AG09319 (cell line): ENCODE measurements at places on chromosomes 3 and 15.

DNA sequence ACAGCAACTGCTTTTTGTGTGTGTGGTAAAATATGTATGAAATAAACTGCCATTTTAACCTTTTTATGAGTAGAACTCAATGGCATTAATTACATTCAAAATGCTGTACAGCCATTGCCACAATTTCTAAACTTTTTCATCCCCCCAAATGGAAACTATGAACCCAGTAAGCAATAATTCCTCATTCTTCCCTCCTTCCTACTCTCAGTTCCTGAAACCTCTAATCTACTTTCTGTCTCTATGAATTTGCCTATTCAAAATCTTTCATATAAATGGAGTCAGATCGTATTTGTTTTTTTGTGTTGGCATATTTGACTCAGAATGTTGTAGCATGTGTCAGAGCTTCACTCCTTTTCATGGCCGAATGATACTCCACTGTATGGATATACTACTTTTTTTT lies 5.3 kb upstream of the BLM start:
- DNase-seq = no peak

DNA sequence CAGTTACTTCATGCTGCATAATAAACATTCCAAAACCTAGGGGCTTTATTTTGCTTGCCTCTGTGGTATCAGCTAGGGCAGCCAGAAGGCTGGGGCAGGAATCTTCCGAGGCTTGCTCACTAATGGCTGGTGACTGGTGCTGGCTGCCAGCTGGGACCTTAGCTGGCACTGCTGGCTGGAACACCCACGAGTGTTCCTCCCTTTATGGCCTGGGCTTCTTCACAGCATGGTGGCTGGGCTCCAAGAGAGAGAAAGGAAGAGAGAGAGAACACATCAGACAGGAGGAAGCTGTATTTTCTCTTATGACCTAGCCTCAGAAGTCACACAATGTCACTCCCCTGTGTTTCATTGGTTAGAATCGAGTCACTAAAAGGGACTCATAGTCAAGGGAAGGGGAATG lies 23.9 kb upstream of the CDCP1 start:
- no peak for DNase-seq

DNA sequence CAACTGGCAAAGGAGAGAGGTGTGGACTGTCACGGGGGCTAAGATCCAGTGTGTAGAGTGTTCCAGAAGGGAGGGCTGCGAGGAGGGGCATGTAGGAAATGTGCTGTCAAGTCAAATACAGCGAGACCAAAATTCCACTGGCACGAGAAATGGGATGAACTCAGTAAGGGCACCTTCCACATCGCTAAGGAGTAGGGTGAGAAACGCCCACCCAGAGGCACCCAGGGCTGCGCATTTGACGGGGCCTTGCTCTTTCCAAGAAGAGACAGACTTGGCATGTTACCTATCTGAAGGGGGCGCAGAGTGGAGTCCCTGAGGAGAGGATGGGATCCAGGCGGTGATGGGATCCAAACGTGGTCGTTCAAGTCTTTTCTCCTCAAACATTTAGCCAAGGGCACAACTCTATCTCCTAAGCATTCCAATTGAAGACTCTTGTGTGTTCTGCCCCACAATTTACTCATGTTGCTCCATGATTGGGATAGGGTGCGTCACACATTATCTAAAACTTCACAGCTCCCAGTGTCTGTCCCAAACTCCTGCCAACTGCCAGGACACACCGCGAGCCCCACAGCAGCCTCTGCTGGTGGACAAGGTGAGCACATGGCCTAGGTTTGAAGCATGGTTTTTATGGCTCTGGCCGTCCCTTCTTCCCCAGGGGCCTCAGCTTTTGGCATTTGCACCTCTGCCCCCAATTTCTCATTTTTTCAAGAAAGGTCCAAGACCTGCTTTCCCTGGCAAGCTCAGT lies 7.6 kb downstream of the SELENOS start:
- DNase-seq = no peak

DNA sequence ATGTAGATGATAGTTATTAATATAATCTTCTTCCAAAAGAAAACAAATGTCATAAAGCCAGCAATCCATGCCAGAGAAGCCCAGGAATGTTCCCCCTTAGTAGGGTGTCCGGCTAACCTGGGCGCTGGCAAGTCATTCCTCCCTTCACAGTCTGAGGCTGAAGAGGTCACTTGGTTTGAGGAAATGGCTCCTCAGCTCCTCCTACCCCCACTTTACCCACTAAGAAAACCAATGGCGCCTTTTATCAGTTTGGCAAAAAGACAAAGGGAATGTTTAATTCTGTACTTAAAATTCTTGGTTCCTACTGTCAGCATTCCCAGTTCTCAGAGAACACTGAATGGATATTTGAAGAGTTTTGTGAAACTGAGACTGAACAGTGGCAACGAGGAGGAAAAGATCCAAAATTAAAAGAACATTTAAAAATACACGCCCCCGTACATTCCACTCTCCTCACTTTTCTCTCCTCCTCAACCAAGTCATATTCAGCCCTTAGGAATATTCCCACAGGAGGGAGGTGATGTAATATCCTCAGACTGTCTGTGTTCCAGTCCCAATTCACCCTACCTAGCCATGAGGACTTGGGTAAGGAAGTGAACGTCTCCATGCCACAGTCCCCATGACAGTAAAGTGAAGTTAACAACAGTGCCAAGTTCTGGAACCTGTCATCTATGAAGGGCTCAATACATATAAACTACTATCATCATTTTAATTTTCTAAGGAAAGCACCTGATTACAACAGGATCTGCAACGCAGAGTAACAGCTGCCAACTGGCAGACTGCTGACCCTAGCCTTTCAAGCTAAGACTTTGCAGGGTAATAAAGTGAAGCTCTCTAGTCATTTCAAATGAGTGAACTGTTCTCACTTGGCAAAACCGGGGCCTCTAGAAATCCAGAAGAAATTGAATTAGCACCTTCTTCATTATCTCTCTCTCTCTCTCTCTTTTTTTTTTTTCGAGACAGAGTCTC lies 234.5 kb upstream of the ICE2 start:
- DNase-seq = no peak

DNA sequence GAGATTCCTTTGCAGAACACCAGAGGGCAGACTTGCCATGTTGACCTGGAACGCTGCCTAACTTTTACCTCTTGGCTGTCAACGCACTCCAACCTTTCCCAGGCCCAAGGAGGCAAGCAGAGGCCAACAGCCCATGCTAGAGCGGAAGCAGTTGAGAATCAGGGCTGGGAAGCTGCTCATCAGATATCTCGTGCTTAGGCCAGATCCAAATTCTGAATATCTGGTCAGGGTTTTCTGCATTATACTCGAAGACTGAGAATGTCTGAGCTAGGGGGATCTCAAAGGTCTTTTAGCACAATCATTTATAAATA lies 2.5 kb downstream of the XIRP1 start:
- DNase-seq = no peak

- no peak for DNase-seq
These were observed 27.9 kb upstream of the RTP1 start for GRCh38 chr3:187169231-187169960.

GRCh38 chr3:54122324-54123002 lies at the start of gene CACNA2D3:
Gene CACNA2D3 (plus strand): TSS chr3:54122552.
- no peak for DNase-seq

GRCh38 chr3:76888856-76889255 lies 151.0 kb upstream of the ROBO2 start:
- DNase-seq = no peak

DNA sequence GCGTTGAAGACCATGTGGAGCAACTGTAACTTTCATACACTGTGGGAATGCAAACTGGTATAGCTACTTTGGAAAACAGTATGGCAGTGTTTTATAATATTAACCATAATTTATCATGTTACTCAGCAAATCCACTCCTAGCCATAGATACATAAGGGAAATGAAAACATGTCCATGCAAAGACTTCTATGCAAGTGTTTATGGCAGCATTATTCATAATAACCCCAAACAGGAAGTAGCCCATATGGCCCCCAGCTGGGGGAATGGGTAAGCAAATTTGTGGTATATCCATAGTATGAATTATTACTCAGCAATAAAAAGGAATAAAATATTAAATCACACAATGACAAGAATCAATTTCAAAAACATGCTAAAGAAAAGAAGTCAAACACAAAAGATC lies 23.0 kb upstream of the GATA2 start:
- no peak for DNase-seq

GRCh38 chr3:35640190-35641165 lies 1.2 kb downstream of the ARPP21 start:
- no peak for DNase-seq

DNA sequence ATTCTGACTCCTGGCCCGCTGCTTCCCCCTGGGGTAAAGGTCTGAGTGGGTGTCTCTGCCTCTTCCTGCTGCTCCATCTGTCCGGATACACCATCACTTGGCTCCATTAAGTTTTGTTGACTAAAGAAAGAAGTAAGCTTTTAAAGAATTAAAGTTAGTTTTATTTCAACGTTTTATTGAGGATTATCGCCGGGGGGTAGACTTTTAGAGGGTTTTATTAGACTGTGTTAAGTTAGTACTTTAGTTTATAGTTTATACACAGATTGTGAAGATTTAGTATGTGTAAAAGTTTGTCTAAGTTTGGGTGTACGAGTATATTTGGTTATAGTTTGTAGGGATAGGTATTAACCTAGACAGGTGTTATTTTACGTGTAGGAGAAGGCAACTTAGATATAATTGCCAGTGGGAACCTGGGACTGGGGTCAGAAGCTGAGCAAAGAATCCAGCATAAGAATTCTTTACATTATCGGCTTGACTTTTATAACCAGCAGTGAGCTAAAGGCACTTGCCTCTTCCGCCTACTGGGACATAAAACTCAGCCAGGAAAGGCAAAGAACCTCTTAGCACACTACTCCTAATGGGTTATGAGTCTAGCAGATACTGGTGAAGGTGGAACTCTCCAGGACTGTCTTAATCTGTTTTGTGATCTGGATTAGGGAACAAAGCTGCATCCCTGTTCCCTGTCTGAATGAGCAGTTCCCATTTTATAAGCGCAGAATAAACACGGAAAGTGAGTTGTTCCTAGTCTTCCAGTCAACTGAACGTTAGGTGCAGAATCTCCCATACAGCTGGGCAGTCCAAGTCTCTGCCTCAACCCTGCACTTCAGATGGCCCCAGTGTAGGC lies 131.3 kb downstream of the FAM43A start:
- no peak for DNase-seq

DNA sequence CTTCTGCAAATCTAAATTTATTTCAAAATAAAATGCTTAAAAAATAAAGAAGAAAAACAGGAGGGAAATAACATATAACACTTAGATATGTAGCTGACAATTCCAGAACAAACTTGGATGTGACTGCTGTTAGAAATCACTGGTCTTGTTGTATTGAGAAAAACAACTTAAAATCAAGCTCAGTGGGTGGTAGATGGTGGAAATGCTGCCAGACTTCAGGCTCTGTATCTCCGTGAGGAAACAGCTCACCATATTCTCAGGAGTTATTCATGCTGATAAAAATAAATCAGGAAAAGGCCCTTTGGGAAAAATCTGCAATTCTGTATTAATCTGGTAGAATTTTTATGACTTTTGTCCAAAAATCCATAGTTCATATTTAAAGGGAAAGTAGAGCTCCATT lies 477.6 kb downstream of the RAP2B start:
- no peak for DNase-seq

DNA sequence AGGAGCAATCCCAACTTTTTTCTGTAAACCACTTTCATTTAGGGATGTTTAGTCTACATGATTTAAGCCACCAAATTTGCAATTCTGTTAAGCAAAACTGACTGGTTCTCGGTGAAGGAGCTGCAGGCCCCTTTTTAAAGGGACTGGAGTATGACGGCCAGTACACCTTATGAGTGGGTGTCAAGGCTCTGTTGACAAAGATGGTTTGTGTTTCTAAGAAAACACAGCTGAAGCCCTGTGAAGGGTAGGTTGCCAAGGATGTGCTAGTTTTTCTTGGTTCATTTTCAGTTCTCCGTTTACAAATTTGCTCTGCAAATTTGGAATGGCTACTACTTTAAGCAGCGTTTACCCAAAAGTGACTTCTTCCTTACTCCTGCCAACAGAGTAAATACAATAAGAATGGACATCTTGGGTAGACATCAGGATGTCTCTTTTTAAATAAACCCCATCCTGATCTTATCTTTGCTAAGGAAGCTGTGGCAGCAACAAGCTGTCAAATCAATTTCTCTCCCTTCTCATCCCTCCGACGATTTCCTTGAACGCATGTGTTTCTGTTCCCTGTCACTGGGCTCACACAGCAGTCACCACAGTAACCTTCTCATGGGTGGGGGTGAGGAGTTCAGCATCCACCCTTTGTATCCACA lies 58.2 kb upstream of the CMTM8 start:
- DNase-seq = no peak

- DNase-seq = no peak
These were observed 17.3 kb downstream of the SUCNR1 start for GRCh38 chr3:151890721-151891141.

DNA sequence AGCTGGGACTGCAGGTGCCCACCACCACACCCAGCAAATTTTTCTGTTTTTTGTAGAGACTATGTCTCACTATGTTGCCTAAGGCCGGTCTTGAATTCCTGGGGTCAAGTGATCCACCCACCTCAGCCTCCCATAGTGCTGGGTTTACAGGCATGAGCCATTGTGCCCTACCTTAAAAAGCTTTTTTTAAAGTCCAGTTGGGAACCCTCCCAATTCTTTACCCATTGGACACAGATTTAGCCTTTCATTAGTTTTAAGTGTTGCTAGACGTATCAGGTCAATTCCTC lies 1.7 kb upstream of the DENND4A start:
- DNase-seq = no peak

GRCh38 chr3:167738037-167738436 lies 2.5 kb downstream of the SERPINI1 start:
- no peak for DNase-seq

DNA sequence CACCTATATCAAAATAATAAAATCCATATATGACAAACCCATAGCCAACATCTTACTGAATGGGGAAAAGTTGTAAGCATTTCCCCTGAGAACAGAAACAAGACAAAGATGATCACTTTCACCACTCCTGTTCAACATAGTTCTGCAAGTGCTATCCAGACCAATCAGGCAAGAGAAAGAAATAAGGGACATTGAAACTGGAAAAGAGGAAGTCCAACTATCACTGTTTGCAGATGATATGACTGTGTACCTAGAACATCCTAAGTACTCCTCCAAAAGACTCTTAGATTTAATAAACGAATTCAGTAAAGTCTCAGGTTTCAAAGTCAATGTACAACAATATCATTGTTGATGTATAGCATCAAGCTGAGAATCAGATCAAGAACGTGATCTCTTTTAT lies 35.6 kb upstream of the FGF7 start:
- no peak for DNase-seq

DNA sequence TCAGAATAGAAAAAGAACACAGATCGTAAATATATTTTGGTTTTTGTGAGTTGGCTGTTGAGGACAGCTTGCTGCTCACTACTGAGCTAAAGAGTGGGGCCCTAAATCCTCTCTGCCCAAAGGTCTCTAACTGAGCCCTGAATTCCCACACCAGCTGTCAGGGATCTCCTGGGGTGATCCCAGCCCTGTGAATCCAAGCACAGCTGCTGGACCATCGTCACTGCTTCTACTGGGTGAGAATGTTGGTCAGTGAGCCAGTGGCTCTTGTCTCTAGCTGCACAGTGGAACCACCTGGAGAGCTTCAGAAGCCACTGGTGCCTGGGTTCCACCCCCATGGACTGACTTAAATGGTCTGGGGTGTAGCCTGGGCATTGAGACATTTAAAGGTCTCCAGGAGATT lies 90.5 kb upstream of the IL12A start:
- no peak for DNase-seq

- no peak for DNase-seq
These were observed 60.9 kb upstream of the EIF1B start for GRCh38 chr3:40248591-40248990.

- no peak for DNase-seq
These were observed 24.2 kb downstream of the CYP11A1 start for GRCh38 chr15:74343127-74343796.
